ENCODE measurements at places on chromosomes 2 and 18.

DNA sequence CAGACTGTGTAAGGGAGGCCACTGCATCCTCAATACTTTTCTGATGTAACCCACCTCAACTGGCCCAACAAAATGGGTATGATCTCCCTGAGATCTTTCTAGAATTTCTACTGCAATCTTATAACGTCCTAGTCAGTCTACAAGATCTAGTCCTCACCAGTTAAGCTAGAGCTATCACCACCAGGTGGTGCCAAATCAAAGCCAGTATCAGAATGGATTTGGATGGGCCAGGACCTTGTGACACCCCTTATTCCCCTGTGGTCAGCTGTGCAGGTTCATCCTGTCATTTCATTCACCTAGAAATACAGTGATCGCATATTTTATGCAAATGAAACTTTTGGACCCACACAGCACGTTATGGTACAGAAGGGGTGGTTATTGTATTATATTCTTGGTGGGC, 90.3 kb downstream of the OLA1 start:
- DNase-seq: no peak

DNA sequence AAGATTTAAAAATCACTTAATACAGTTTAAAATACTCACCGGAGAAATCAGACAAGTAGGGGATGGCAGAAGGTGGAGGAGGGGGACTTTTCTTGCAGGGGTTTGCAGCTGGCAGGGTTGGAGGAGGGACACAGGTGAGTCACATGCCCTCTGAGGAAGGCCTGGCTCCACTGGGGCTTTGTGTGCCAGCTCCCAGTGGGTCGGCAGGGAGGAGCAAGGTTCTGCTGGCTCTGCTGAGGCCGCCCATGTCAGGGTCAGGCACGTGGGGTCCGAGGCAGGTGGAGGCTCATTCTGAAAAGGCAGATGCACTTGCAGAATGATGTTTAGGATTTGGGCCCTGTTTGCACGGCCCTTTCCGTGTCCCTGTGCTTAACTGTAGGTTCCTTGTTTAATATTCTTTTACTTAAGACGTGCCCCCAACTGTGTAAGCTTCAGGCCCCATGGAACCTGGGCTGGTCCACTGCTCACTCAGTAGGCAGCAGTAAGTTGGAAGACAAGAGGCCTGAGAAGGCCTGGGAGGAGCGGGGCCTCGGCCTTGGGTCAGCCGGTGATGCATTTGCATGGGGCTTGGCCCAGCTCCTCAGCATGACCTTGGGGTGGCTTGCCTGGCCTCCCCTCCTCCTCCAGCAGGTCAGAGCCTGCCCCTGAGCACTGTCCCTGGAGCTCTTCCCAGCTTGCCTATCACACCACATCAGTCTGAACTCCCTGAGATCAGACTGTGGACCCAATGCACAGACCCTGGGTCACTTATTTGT, 141.0 kb downstream of the GLI2 start:
- no peak for DNase-seq

- DNase-seq: no peak
Observed at GRCh38 chr18:31721601-31722000, 37.2 kb upstream of the B4GALT6 start.

DNA sequence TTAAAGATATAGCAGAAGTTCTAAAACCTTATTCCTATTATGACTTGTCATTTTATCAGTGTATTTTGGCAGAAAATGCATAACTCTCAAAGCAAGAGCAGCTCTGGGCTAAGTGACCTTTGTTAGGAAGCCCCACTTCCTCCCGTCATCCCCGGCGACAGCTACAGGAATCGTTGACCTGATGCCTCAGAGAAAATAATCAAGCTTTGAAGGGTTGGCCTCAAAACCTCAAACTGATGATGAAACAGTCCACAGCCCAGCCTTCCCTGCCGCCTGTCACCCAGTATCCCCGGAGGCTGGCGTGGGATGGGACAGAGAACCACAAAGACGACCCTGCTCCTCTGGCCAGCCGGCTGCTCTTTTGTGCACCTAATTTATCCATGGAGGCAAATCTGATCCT, 65.3 kb downstream of the KCNF1 start:
- no peak for DNase-seq

GRCh38 chr18:73724958-73725357, 422.7 kb downstream of the FBXO15 start:
- DNase-seq: no peak

GRCh38 chr2:147173189-147173581, 671.6 kb upstream of the ACVR2A start:
- DNase-seq: no peak

- no peak for DNase-seq
Observed at GRCh38 chr2:66324909-66325528, 109.9 kb upstream of the MEIS1 start.

All from effector CD4-positive, alpha-beta T cell (primary cell).